ENCODE measurements at places on chromosomes 2 and 18.

DNA sequence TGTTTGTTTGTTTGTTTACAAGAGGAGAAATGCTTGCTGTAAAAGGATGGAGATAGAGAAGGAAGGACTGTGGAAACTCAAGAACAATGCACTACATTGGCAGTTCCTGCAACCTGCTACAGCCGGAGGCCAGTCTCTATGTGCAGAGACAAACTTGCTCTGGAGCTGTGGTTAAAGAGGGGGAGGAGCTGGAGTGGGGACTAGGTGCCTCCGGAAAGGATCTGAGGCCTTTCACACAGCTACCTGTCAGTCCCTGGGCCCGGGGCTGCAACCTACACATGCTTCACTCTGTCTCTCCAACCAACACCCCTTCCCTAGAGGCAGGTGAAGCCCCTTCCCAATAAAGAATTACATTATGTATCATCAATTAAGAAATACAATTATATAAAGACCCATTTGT, 1234.0 kb upstream of the ZEB2 start:
- no peak for DNase-seq

GRCh38 chr2:118847762-118848172, 319 bp upstream of the EN1 start:
- no peak for DNase-seq

- no peak for DNase-seq
Measured at GRCh38 chr2:72003124-72003523, 144.5 kb downstream of the CYP26B1 start.

- no peak for DNase-seq
Measured at GRCh38 chr2:120778244-120778643, 42.6 kb downstream of the GLI2 start.

- no peak for DNase-seq
Measured at GRCh38 chr2:1648241-1649102, 95.8 kb downstream of the PXDN start.

DNA sequence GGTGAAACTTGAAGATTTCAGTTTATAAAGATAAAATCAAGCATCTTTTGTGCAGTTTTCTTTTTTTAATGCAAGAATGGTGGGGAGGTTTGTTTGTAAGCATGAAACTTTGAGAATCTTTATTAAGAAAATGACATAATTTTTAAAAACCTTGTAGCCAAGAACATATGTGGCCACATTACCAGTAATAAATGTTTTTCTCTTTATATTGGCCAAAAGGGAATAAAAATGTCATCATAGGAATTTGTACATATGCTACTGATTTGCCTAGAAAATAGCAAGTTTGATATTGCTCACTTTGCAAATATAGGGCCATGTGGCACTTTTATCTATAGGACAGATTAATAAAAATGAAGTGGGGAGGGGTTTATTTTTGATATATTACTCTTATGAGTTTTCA, 25.6 kb downstream of the METTL21A start:
- DNase-seq, result no peak

DNA sequence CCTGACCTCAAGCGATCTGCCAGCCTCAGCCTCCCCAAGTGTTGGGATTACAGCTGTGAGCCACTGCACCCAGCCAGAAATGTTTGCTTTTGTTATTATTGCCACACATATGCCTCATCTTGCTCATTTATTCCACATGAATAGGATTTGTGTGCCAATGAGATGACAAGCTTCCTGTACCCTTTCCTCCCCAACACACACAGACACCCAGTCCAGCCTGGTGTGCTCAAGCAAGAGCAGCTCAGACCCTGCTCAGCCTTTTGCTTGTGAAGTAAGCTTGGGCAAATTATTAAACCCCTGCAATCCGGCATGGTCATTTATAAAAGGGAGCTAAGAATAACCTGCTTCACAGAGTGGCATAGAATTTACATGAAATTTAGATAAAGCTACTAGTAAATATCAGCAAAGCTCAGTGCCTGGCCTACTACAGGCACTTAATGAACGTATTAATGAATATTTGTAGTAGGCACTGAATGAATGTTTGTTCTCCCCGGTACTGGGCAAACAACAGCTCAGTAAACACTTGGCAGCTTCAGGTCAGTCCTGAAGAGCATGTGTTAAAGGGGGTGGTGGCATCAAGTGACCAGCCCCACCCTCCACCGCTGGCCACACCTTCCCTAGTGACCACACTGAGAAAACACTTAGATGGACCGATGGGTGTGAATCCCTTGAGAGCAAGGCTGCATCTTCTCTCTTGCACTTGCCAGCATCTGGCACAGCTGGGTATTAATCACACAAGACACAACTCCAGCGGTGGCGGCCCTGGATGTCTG, 280.2 kb downstream of the SRBD1 start:
- no peak for DNase-seq

DNA sequence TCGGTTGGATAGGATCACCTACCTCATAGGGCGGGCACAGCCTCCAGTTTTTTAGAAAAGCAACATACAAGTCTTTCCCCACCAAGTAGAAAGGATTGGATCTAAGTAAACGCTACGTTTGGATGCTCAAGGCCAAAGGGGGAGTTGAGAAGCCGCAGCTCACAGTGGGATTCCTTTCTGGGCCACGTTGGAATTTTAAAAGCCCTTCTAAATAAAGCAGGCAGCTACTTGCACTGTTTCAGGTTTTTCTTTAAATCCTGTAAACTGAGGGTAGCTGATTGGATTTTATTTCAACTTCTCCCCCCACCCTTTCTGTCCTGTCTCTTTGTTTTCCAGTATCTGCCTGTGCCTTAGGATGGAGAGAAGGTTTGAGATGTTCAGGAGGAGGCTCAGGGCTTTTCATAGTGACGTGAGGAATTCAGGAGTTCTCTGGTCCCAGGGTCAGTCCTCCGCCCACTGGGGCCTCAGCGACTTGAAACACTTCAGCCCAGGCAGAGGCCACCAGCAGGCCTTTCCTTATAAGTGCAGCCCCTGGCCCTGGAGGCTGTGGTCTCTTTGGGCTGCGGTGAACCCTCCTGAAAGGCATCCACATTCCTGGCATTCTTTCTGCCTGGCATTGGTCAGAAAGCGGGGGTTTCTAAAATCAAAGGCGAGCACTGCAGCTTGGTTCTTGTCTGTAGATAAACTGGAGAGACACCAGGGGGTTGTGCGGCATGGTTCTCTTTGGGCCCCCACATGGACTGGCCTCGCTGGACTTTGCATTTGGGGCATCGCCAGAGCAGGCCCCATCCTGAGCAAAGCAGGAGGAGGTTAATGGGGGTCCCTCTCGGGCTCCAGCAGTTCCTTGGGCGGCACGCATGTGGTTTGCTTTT, 44.5 kb downstream of the SH3BP4 start:
- DNase-seq, result no peak

DNA sequence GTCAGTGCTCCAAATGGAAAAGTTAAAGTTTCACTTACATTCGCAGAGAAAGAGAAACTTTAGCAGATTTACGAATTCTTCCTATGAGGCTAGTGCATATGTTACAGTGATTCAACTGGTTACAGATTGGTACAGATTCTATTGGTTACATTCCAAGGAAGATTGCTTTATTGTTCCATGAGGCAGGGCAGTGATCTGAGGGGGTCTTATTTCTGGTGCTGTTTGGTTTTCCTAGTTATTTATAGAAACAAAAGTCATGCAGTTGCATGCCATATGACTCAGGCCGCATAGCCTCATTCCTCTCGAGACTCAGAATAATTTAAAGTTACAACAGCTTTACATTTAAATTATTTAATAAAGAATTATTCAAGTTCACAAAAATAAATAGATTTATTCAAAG, 385.4 kb upstream of the SYT4 start:
- DNase-seq, result no peak

DNA sequence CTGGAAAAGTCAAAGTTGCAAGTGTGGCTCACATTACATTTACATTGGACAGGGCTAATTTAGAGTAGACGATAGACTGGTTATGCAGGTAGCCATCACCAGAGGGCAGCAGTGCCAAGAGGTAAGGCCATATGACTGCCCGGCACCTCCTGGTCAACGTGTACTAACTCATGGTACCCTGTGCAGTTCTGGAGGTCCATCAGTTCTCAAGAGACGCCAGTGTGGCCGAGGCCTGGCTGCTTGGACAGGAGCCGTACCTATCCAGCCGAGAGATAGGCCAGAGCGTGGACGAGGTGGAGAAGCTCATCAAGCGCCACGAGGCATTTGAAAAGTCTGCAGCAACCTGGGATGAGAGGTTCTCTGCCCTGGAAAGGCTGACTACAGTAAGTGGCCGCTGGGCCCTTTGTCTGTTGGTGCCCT, 65.8 kb upstream of the EML6 start:
- DNase-seq, result peak; percentile 16

Data from stimulated activated CD8-positive, alpha-beta memory T cell treated with anti-CD3 and anti-CD28 coated beads, Interleukin-2, amount 100 ng/mL, for 48 hours (primary cell).